ENCODE measurements at places on chromosomes 16 and 17.

GRCh38 chr17:76265624-76266243 lies 586 bp downstream of the UBALD2 start:
- peak; percentile 71 for DNase-seq

GRCh38 chr17:6090253-6090652 lies 20.1 kb downstream of the WSCD1 start:
- no peak for DNase-seq

GRCh38 chr17:67712375-67712774 lies 5.4 kb upstream of the NOL11 start:
- no peak for DNase-seq

DNA sequence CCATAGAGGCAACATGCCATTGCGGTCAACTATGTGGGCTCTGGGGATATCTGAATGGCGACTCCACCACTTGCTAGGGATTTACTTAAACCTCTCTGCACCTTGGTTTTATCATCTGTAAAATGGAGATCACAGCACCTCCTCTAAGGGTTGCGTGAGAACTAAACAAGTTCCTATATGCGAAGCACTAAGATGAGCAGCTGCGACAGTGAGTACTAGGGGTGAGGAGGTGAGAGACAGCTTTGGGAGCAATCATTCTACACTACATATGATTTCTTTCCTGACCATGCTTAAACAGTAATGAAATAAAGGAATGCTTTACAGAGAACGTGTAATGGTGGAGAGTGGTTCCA lies 61.4 kb downstream of the CREBBP start:
- DNase-seq, result no peak

- no peak for DNase-seq
Observed at GRCh38 chr16:73049091-73049490, 1.2 kb upstream of the ZFHX3 start.

GRCh38 chr16:51573191-51573590 lies 422.1 kb upstream of the SALL1 start:
- no peak for DNase-seq

DNA sequence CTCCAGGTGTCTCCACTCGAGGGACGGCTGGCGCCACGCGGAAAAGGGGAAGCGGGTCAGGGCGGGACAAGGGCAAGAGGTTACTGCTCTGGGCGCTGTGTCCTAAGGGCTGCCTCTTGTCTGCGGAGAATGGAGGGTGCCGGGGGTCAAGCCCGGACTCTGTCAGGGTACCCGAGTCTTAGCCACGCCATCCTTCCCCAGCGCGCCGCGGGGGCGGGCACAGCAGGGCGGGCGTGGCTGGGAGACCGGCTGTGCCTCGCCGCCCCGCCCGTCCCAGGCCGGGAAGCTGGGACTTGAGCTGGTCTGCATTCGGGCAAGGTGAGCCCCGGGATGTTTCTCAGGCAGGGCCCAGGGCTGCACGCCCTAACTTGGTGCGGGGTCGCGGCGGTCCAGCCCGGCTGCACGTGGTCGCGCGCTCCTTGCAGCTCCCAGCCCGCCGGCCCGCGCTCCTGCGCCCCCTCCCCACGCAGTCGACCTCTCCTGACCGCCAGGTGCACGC lies 6.2 kb upstream of the ACTG1 start:
- peak; percentile 44 for DNase-seq

GRCh38 chr16:58882292-58882691 lies 148.2 kb upstream of the GOT2 start:
- DNase-seq, result no peak

DNA sequence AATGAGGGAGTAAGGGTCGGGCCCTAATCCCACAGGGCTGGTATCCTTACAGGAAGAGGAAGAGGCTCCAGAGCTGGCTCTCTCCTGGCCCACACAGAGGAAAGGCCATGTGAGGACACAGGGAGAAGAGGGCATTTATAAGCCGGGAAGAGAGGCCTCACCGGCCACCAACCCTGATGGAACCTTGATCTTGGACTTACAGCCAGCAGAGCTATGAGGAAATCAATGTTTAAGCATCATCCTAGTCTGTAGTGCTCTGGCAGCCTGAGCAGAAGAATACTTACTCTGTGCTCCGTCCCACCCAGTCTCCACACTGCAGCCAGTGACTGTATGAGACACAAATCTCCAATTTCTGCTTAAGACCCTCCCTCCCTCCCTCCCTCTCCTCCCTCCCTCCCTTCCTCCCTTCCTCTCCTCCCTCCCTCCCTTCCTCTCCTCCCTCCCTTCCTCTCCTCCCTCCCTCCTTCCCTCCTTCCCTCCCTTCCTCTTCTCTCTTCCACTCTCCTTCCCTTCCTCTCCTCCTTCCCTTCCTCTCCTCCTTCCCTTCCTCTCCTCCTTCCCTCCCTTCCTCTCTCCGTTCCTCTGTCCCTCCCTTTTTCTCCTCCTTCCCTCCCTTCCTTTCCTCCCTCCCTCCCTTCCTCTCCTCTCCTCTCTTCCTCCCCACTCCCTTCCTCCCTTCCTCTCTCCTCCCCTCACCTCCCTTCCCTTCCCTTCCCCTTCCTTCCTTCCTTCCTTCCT lies 8.9 kb upstream of the TMEM220 start:
- no peak for DNase-seq

GRCh38 chr16:90077757-90078578 lies 837 bp upstream of the PRDM7 start:
- DNase-seq, result no peak

DNA sequence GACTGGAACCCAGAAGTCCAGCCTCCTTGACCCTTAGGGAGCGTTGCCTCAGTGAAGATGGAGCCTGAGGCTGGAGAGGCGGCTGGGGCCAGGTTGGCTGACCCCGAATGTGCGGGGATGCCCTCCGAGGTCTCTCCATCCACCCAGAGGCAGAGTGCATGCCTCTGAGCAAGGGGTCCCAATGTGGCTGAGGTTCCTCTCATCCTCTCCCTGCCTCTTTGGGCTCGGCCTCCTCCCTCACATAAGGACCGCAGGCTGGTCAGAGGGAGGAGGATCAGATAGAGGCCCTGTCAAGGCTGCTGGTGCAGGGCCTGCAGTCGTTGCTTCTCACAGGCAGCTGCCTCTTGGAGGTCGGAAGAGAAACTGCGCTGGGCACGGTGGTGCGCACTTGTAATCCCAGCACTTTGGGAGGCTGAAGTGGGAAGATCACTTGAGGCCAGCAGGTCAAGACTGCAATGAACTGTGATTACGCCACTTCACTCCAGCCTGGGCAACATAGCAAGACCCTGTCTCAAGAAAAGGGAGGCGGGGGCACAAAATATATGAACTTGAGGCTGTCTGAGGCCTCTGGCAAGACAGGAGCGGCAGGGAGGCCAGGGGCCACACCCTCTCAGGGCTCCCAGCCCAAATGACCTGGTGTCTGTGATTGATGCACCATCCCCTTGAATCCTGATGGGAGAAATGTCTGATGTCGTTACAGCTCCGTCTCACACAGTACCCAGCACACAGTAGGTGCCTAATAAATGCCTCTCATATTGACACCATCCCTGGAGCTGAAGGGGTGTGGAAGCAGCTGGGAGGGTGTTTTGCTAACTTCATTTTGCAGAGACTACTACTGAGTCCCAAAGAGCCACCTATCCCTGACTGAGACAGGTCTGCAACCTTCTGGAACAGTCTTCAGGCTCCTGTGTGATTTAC lies 220.1 kb upstream of the GSE1 start:
- no peak for DNase-seq
